ENCODE measurements at places on chromosomes 12 and 14. TPM values are rescaled to one million over a fixed set of nuclear protein-coding genes. Genes with fewer than 3 reads are reported as not detected.
A peak's percentile ranks its signal among the peaks of the same experiment; 100 is the strongest.

DNA sequence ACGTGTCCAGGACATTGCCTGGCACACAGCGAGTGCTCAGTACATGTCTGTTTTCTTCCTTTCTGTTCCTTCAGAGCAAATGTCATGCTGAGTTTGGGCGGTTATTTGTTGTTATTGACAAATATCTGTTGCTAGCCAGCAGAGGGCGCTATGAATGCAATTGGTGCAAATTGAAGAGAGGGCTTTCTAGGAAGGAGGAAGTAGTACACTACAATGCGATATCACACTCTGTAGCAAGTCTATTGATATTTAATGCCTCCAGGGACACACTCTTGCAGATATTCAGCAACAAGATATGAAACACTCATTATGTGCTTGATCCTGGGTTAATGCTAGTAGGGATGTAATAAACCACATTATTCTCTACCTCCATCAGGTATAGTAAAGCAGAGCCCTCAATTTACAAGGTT, 267.3 kb upstream of the SRRM4 start:
- DNase-seq: peak; percentile 7

DNA sequence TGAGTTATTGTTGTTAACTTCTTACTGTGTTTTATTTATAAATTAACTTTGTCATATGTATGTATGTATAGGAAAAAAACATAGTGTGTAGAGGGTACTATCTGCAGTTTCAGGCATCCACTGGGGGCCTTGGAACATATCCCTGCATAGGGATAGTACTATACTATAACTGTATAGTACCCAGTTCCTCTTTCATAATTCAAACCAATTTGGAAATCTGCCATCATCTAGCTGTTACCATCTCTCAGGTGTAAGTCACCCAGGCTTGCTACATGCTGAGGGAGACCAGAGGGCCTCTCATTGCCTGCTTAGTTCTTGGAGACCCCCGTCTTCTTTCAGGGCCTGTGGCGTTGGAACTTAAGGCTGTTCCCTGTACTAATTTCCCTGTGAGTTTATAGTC, 12.9 kb upstream of the DCD start:
- DNase-seq: no peak

DNA sequence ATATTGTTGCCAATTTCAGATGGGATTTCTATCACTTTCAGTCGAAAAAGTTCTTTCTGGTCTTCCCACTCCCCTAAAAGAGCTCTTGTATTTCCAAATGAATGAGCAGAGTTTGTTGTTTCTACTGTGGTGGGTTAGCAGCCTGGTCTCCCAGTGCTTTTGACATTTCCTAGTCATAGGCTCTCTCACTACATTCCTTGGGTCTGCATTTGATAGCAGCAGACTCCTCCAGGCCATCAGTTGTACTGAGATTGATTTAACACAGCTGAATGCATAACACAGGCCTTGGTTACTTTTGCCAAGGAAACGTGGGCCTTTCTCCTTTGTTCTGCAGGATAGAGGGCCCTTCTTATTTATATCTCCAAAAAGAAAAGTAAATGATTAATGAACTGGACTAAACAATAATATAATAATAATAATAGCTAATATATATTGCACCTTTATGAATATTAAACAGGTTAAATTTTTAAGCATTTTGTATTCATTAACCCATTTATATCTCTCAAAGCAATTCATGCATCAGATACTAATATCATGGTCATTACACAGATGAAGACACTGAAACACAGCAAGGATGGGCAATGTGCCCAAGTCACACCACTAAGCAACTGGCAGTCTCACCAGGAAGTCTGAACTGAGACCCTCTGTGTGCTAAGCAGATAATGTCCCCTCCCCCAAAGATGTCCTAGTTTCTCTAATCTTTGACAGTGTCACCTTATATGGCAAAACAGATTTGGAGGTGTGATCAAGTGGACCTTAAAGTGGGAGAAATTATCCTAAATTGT, 1579.2 kb downstream of the AACS start:
- no peak for DNase-seq

- no peak for DNase-seq
Measured at GRCh38 chr12:78442454-78442801, 422.1 kb upstream of the SYT1 start.

The CYP46A1 gene
- not detected for total RNA-seq

GRCh38 chr12:47995981-47996401, 8.3 kb downstream of the COL2A1 start:
- peak; percentile 78 for DNase-seq

GRCh38 chr12:75814851-75815754, 216.5 kb downstream of the PHLDA1 start:
- peak; percentile 20 for DNase-seq

The PLEKHG7 gene
- total RNA-seq: not detected

- no peak for DNase-seq
Measured at GRCh38 chr12:89436062-89436461, 83.8 kb upstream of the DUSP6 start.

The FIGNL2 gene
- 0.10 TPM for total RNA-seq

The DDX11 gene
- 48.6 TPM for total RNA-seq

DNA sequence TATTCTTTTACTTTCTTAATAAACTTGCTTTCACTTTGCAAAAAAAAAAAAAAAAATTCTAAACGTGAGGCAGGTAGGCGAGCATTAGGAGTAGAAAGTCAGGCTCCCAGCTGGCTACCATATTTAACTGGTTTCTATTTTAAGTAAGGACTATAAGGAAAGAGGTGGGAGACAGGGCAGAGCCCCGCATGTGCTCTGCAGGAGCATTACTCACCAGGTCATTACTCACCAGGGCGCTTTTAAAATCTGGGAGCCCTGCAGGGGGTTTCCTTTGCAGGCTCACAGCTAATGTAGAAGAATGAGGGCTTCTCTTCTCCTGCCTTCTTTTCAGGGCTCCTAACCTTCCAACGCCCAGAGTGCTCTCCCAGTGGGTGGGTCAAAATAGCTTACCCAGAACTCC, 14.0 kb upstream of the DPF3 start:
- peak; percentile 80 for DNase-seq

GRCh38 chr14:39097159-39097558, 5.9 kb downstream of the SEC23A start:
- no peak for DNase-seq

DNA sequence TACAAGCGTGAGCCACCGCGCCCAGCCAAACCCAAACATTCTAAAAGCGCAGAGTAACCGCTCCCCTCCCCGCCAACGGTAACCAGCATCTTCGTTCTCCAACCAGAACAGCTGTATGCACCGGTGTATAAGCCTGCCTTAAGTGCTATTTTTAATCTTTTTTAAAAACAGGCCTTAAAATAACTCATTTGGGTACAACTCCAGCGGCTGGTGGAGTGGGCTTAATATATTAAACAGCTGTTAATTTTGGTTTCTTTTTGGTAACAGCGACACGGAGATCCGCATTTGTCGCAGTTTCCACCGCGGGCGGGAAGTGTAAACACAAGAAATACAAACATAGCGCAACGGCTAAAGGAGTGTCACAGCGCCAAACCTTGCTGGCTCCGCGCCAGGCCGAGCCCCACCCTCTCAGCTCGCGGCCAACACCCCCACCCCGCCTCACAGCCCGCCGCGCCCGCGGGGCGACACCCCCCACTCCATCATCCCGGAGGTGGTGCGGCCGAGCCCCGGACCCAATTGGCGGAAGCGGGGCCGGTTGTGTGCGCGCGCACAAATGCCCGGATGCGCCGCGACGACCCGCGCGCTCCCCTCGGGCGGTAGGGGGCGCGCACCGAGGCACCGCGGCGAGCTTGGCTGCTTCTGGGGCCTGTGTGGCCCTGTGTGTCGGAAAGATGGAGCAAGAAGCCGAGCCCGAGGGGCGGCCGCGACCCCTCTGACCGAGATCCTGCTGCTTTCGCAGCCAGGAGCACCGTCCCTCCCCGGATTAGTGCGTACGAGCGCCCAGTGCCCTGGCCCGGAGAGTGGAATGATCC, at the start of gene MDM2:
MDM2 (plus strand) TSS at position 602 of the 812 bp plus-strand sequence. CDS start 301 bp downstream, outside the sequence.
- DNase-seq: peak; percentile 93

- DNase-seq: no peak
Measured at GRCh38 chr12:127381681-127382080, 885.3 kb upstream of the TMEM132C start.

- DNase-seq: no peak
Measured at GRCh38 chr14:101250336-101250947, 310.9 kb upstream of the DIO3 start.

DNA sequence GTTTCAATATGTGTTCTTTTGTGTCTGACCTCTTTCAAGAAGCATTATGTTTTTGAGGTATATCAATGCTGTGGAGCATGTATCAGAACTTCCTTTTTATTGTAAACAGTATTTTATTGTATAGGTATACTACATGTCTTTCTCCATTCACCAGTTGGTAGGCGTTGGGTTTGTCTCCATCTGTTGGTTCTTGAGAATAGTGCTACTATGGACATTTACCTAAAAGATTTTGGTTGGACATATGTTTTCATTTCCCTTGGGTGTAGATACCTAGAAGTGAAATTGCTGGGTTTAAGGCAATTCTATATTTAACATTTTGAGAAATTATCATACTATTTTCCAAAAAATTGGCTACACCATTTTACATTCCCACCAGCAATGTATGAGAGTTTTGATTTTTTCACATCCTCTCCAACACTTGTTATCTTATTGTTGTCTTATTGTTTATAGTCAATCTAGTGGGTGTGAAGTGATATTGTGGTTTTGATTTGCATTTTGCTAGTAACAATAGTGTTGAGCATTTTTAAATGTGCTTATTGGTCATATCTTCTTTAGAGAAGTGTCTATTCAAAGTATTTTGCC, 409.2 kb downstream of the IPO8 start:
- DNase-seq: no peak

The TAC3 gene
- total RNA-seq: not detected

The CHST11 gene
- 0.13 TPM for total RNA-seq

DNA sequence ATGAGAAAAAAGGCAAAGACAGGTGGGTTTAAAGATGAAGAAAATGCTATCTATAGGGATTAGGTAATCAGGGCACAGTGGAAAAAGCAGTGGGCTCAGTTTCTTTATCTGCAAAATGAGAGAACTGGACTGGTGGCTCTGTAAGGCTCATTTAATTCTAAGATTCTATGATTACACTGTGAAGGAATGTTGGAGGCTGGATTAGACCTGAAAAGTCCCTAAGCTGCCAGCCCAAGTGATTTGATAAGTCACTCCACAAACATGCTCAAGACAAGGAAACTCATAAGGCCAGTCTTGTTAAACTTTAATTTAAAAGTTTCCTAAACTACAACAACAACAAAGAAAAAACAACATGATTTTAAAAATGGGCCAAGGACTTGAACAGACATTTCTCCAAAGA, 75.1 kb downstream of the DCAF5 start:
- peak; percentile 49 for DNase-seq

- no peak for DNase-seq
Measured at GRCh38 chr12:51357374-51358047, 11.0 kb upstream of the CELA1 start.

DNA sequence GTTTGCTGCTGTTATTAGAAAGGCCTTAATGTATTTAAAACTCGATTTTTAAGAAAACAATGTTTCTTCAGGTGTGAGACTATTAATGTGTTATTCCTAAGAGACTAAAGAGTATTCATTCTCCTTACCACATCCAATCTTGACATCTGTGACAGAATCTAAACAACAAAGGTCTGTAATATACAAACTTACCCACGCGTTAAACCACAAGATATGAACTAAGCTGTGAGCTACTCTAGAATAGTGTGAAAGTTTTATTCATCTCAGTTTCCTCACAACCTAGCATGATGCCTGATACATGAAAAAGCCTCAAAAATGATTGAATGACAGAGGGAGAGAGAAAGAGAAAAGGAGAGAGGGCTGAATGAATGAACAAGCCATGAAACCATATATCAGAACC, 117.3 kb upstream of the COCH start:
- DNase-seq: no peak

The GPR84 gene
- not detected for total RNA-seq

The RNASE3 gene
- total RNA-seq: not detected

DNA sequence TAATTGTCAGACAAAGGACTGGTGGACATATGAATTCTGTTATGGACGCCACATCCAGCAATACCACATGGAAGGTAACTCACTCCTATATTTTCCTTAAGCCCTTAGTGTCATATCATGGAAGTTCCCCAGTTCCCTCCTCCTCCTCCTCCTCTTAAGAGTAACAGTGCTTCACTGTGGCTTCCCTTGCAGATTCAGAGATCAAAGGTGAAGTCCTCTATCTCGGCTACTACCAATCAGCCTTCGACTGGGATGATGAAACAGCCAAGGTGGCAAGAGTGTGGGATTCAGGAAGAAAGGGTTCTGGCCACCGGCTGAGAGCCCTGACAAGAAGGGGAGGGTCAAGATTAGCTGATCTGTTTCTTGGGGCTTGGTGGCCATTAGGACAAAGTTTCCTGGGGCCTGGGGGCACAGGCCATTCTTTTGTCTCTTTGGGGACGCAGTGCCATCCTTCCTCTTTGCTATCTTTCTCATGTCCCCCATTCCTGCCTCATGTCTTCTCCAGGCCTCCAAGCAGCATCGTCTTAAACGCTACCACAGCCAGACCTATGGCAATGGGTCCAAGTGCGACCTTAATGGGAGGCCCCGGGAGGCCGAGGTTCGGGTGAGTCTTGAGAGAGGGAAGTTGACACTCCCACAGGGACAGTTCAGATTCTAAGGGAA, 2.0 kb downstream of the OS9 start:
- DNase-seq: no peak

- no peak for DNase-seq
Measured at GRCh38 chr12:68178774-68179439, 19.4 kb upstream of the IFNG start.

The MGAT4C gene
- total RNA-seq: not detected

DNA sequence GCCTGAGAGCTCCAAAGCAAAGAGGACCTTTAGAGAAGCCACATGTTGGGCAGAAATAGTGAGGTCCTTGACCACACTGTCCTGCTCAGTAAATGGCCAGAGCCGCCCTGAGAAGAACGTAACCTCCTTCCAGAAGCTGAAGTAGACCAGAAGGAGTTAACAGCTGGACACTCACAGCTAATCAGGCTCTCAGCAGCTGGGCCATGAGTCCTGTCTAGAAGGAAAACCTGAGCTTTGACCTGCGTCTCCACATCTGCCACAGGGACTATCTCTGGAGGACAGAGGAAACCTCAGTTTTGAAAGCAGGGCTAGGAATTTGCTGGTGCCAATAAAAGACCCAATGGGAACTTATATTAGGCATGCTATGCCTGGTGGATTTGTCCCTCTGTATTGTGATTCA, 12.3 kb upstream of the DHRS4 start:
- DNase-seq: no peak

DNA sequence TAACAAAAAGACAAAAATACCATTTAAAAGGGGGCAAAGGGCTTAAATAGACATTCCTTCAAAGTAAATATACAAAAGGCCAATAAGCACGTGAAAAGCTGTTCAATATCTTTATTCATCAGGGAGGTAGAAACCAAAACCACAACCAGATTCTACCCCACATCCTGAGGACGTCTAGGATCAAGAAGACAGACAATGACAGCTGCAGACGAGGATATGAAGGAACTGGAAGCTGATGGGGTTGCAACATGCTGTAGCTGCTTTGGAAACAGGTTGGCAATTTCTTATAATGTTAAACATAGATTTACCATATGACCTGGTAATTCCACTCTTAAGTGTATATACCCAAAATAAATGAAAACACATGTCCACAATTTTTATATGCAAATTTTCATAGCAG, 85.1 kb upstream of the C14orf180 start:
- no peak for DNase-seq

The KRT4 gene
- not detected for total RNA-seq

- DNase-seq: no peak
Measured at GRCh38 chr14:101830271-101830670, 68.8 kb downstream of the PPP2R5C start.

- no peak for DNase-seq
Measured at GRCh38 chr14:60926002-60926401, 54.9 kb downstream of the TRMT5 start.

Data from MG63 (cell line).